ENCODE measurements at places on chromosomes 12 and 14.

DNA sequence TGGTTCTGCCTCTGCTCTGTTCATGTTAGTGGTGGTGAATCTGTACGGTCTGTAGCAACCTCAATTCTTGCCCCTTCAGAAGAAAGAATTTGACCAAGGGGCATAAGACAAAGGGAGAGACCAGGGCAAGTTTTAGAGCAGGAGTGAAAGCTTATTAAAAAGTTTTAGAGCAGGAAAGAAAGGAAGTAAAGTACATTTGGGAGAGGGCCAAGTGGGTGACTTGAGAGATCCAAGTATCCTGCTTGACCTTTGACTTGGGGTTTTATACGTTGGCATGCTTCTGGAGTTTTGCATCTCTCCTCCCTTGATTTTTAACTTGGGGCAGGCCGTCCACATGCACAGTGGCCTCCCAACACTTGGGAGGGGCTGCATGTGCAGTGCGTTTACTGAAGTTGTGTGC is 225.0 kb downstream of the CRADD start:
- no peak for DNase-seq

- DNase-seq = no peak
Observed at GRCh38 chr12:114968727-114969126, 284.8 kb upstream of the TBX3 start.

DNA sequence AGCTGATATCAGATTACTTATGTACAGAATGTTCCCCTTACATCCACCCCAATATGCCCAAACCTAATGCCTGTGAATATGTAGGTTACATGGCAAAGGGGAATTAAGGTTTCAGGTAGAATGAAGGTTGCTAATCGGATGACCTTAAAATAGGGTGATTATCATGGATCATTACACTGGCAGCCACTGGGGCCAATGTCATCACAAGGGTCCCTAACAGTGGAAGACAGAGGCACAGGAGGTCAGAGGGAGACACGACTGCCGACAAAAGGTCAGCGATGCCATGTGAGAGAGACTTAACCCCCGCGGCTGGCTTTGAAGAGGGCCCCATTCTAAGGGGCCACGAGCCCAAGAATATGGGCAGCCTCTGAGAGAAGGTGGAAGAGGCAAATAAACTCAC is 106.8 kb upstream of the EVL start:
- DNase-seq = no peak

- no peak for DNase-seq
Observed at GRCh38 chr12:125049093-125049458, 16.2 kb upstream of the AACS start.

DNA sequence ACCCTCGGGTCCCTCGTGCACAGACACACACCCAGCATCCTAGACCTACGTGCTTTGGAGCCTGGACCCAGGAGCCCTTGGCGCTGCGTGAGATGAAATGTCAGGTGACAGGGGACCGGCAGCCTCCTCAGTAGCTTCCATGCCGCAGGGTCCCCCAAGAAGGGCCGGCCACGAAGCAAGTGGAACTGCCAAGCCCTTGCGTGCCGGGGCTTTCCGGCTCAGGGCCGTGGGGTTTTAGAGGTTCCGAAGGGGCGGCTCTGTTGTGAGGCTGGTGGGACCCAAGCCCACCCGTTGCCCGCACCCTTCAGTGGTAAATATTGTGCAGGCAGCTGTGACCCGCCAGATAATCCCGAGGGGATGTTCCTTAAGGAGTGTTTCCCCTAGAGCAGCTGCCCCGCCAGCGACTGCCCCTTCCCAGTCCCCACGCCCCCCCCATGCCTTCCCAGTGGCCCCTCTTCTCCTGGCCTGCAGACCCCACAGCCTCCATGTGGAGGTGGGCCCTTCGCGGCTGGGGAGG is 133.7 kb downstream of the ADGRD1 start:
- DNase-seq = no peak

DNA sequence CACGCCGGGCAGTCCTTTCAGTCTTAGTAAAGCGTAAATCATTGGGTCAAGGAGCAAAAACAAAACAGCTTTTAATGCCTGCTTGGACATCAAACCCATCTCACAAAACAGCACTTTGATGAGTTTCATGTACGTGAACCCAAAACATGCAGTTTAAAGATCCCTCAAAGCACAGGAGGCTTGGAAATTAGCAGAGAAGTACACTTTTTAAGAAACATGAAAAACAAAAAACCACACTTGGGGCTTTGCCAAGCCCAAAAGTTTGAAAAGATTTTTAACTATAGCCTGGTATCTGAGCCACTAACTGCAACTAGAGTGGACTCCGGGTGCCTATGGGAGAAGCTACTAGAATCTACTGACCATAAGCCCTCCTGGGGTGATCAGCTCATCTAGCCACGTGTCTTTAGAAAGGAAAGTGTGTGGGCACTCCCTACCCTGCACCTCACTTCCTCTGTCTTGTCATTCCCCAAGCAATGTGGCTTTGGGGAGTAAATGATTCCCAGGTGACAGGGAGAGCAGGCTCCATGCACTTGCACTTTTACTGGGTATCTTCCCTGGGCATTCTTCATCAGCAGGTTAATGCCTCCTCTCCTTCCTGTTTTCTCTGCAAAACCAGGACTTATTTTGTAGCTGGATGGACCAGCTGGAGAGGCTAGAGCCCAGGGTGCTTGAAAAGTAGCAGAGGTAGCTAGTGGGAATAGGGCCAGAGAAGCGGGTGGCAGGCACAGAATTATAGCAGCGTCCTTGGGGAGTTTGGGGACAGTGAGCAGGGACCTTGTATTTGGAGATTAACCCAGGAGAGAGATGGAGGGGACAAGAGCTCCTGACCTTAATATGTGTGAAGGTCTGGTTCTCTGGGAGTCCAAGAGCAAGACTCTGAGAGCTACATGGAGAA is 339.3 kb downstream of the BCL11B start:
- no peak for DNase-seq

DNA sequence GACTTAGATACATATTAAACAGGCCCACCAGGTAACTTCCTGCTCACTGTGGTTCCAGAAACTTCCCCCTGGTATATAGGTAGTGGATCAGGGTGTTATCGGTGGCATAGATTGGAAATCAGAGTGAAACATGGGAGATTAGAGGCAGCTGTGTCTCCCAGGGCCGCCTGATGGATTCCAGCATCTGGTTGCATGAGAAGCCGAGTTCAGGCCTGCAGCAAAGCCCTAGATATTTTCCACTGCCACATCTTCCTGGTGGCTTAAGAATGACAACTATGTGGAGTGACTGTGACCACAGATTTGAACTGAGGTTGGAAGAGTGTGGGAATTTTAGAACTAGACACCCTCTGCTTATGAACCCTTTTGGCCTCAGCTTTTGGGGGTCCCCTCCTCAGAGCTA is 184.8 kb upstream of the NTF3 start:
- no peak for DNase-seq

- no peak for DNase-seq
Observed at GRCh38 chr12:110174373-110174996, 50.3 kb downstream of the IFT81 start.

DNA sequence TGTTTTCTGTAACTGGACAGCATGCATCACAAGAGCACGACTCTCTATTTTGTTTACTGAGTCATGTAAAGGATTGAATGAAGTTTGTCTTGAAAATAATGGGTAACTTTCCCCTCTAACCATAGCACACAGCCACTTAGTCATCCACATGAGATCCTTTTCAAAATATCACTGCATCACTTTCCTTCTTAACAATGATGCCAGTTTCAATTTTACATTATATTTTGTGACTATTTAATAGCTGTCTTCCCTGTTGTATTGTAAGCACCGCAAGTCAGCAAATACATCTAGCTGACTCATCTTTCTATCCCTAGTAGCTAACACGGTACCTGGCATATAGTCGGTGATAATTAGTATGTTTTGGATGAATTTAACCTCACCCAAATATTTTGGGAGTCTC is 83.3 kb upstream of the PPM1H start:
- no peak for DNase-seq

DNA sequence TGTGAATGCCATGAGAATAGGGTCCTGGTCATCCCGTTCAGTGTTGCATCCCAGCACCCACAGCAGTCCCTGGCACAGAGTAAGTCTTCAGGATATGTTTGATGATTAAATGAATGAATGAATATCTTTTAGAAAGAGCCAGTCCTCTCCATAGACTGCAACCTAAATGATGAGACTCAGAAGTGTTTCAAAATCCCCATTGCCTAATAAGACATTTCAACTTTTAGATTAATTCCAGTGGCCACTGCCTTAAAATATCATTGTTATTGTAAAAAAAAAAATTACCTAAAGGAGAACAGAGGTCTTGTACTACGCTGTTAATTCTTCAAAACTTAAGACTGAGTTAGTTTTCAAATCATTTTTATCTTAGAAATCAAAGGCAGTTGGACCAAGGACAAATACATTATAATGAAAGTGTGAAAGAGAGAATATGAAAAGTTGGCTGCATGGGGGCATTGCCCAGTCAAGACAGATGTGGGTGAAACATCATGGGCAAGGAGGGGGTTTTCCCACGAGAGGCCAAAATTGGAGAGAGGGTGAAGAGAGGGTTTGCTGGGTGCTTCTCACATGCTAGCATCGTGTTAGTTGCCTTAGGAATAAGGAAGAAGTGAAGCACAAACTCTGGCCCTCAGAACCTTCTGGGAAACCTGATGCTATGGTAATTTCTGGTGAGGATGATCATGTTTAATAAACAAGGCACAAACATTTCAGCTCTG is 26.3 kb upstream of the CPM start:
- no peak for DNase-seq

- no peak for DNase-seq
Observed at GRCh38 chr14:96269359-96269710, 13.3 kb downstream of the BDKRB1 start.
